ENCODE measurements at places on chromosomes 16 and 17.

- DNase-seq: no peak
These were observed 79.8 kb downstream of the TANGO6 start for GRCh38 chr16:68923116-68923515.

- DNase-seq: no peak
These were observed 75.8 kb downstream of the TEX14 start for GRCh38 chr17:58615768-58616659.

GRCh38 chr17:76805319-76805718, 62.9 kb upstream of the MGAT5B start:
- DNase-seq: no peak

- no peak for DNase-seq
These were observed 83.0 kb downstream of the EMP2 start for GRCh38 chr16:10497132-10498101.

- DNase-seq: no peak
These were observed 136.0 kb upstream of the IRX3 start for GRCh38 chr16:54422569-54422978.

GRCh38 chr17:70606086-70606485, 436.8 kb downstream of the KCNJ2 start:
- DNase-seq: no peak

DNA sequence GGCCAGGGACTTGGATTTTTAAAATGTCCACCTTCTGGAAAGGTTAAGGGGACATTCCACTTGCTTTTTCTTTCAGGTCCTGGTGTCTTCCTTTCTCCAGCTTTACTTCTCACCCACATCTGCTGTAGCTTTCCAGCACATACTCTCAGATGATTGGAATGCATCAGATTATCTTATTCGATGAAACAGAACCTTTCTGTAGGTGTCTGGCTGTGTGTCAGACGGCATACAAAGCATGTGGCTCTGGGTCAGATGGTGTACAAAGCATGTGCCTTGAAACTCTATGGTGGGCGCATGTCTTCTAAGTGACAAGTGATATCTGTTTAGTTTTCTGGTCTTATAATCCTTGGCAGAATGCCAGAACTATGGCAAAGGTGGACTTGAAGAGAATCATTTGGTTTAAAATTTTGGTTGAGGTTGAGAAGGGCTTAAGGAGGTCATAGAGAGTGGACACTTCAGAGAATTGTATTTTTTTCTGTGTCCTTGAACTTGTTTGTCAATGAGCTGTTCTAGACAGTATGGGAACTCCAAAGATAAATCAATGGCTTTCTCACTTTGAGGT, 125.3 kb downstream of the FTO start:
- DNase-seq: no peak

DNA sequence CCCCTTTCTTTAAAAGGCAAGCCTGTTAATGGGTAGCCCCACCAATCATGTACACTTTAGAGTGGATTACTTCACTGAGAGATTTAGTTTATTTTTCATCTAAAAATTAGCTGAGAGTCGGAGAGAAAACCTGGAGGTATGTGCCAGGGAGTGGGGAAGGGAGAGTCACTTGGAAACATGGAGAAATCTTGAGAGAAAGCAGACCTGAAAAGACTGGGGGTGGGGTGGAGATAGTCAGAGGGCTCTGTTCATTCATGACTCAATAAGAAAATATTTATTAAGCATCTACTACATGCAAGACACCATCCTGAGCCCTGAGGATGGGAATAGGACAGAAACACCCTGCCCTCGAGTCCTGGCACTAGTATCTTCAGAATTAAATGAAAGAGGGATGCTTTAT, 27.4 kb upstream of the RCVRN start:
- DNase-seq: no peak

DNA sequence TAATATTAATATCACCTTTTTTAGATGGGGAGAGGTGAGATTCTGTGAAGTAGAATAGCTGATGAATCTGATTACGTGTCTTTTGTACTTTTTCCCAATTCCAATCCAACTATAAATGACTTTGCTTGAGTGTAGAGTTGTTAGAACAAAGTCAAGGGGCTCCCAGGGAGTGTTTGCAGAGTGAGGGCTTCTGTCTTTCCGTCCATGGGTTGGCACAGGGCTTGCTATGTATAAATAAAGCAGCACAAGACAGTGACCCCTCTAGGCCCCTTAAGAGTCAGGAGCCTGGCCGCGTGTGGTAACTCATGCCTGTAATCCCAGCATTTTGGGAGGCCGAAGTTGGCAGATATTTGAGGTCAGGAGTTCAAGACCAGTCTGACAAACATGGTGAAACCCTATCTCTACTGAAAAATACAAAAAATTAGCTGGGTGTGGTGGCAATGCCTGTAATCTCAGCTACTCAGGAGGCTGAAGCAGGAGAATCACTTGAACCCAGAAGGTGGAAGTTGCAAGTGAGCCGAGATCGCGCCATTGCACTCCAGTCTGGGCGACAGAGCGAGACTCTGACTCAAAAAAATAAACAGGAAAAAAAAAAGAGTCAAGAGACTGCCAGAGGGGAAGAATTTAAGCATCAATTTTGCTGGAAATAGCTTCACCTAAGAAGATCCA, 127.9 kb upstream of the HS3ST3A1 start:
- DNase-seq: no peak

- DNase-seq: no peak
These were observed 9.1 kb downstream of the TAOK2 start for GRCh38 chr16:29982560-29983419.

GRCh38 chr16:81035975-81036750, 521 bp downstream of the ATMIN start:
- peak; percentile 1 for DNase-seq

GRCh38 chr16:17367036-17367435, 103.7 kb downstream of the XYLT1 start:
- DNase-seq: no peak

GRCh38 chr17:48565925-48566710, 12.0 kb downstream of the HOXB4 start:
- no peak for DNase-seq

GRCh38 chr16:51753467-51754127, 602.5 kb upstream of the SALL1 start:
- DNase-seq: no peak

- no peak for DNase-seq
These were observed 6.1 kb downstream of the RUNDC3A start for GRCh38 chr17:44314524-44314868.

DNA sequence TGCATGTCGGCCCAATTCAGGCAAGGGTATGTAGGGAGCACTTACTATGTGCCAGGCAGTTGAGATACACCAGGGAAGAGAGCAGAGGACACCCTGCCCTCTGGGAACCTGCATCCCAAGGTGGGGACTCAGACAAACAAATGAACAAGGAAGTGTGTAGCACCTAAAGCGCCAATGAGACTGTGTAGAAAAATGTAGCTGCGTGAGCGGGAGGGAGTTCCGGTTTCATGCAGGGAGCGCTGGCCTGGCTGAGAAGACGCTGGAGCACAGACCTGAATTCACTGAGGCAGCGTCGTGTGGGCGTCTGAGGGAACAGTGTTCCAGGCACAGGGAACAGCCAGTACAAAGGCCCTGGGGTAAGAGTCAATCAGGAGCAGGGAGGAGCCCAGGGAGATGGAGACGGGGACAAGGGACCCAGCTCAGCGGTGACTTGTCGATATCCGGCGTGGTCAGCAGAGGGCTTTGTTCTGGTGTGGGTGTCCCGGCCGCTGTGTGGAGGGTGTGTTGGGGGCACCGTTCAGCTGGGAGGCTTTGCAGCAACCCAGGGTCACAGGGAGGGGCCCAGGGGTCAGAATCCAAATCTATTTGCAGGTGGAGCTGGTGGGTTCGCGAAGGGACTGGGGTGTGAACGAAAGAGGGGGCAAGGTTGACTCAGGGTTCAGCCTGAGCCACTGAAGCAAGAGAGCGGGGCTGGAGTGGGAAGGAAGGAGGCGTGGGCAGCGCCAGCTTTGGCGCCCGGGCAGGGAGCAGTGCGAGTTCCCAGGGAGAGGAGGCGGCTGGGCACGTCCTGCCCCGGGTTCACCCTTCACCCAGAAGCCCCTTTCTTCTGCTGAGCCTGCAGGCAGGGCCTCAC, 17.8 kb upstream of the OSGIN1 start:
- DNase-seq: no peak

DNA sequence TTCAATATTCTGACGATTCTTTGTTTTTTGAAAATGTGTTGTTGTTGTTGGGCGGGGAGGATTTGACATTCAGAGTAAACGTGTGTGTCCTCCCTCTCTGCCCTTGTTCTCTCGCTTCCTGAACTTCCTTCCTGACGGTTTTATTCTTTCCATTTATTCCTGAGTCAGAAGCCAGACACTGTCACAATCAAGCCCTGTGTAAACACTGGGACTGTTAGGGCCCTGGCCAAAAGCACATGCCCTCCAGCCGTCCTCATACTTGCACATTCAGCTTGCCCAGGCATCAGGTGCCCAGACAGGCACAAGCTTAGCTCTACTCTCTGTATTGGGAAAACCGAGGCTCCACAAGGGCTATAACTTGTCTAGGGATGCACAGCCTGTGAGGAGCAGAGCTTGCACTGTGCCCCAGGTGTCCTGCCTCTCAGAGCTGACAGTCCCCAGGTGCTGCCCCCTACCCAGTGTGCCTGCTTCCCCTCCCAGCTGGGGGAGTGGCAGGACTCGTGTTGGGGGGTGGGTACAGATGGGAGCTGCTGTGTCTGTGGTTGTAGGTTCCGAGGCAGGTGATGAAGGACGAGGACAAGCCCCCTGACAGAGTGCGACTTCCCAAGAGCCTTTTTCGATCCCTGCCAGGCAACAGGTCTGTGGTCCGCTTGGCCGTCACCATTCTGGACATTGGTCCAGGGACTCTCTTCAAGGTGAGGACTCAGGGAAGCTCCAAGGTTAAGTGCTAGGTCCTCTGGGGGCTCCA, 9.7 kb downstream of the ADGRG3 start:
- DNase-seq: no peak

DNA sequence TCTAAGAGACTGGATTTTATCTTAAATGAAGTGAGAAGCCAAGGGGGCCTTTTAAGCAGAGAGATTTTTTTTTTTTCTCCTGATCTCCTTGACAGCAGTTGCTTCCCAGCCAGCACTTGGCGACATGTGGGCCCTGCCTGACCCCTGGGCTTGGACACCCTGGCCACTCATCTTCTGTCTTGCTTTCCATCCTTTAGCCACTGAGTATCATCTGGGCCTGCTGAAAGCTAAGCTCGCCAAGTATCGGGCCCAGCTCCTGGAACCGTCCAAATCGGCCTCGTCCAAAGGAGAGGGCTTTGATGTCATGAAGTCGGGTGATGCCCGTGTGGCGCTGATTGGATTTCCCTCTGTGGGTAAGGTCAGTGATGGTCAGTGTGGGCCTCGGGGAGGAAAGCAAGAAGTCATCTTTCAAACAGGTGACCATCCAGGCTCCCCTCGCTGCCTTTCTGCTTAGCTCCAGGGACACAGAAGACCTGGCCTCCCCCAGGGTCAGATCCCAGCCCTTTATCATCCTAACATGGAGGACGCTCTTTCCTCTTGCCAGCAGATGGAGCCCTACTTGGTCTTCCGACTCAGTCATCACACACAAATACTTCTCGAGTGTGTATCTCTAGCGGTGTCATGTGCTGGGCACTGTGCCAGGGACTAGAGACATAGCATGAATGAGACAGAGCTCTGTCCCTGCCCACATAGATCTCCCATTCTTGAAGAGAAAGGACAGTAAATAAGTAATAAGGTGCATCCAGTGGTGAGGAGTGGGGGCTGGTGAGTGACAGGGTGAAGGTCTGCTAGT, 6.1 kb downstream of the DRG2 start:
- DNase-seq: no peak

DNA sequence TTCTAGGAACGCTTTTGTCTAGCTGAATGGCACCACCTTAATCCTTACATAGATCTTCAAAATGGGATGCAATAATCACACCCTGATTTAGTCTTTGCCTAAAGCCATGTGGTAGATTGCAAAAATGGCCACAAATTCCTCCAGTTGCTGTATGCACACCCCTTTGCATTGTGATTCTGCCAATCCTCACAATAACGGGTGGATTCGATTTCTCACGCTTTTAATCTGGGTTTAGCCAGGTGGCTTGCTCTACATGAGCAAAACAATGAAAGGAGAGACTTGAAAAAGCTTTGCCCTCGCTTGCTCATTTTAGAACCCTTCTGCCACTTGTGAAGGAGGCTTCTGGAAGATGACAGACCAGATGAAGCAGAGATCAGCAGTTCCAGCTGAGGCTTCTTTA, 50.3 kb upstream of the B4GALNT2 start:
- no peak for DNase-seq

DNA sequence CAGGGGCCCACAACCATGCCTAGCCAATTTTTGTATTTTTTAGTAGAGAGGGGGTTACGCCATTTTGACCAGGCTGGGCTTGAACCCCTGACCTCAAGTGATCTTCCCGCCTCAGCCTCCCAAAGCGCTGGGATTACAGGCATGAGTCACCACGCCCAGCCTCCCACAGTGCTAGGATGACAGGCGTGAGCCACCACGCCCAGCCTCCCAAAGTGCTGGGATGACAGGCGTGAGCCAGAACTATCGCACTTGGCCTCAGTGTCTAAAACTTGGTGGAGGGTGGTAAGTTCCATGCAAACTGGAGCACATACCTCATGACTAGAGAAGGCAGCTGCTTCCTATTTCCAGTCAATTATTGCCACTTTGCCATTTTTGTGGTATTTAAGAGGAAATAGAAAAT, 7.1 kb downstream of the HSD17B2 start:
- no peak for DNase-seq

DNA sequence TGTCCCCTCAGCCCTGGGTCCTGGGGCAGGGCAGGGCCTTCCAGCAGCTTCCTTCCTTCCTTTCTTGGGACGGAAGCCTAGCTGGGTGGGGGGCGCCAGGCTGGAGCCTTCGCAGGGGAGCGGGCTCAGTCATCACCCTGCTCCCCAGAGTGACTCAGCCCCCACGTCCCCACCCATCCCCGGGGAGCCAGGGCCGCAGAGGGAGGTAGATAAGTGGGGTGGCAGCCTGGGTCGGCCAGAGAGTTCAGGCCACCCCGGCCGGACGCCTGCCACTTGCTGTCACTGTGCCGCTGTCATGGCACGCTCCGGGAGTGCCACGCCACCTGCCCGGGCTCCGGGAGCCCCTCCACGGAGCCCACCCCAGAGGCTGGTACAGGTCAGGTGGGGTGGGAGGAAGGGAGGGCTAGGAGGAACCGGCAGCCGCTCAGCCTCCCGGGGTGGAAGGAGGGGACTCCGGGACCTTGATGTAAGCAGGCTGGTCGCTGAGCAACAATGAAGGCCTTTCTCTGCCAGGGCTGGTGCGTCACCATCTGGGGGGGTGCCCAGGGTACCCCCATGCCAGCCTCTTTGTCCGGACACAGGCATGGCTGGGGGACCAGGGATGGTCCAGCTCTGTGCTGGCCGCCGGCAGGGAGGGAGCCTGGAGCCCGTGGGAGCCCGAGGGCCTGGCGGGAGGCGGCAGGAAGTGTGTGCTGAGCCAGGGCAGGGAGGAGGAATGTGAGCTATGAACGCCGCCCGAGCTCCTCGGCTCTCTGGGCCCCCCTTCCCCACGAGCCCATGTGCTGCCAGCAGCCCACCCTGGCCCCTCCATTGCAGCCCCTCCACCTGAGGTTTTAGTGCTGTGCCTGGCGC, 6.6 kb downstream of the NHERF2 start:
- no peak for DNase-seq

Data from stimulated activated CD4-positive, alpha-beta T cell treated with anti-CD3 and anti-CD28 coated beads, Interleukin-1b, Interleukin-23, amount 100 ng/mL, for 1 hour (primary cell).